ENCODE measurements at places on chromosomes 12 and 14. TPM values are rescaled to one million over a fixed set of nuclear protein-coding genes. Genes with fewer than 3 reads are reported as not detected.

DNA sequence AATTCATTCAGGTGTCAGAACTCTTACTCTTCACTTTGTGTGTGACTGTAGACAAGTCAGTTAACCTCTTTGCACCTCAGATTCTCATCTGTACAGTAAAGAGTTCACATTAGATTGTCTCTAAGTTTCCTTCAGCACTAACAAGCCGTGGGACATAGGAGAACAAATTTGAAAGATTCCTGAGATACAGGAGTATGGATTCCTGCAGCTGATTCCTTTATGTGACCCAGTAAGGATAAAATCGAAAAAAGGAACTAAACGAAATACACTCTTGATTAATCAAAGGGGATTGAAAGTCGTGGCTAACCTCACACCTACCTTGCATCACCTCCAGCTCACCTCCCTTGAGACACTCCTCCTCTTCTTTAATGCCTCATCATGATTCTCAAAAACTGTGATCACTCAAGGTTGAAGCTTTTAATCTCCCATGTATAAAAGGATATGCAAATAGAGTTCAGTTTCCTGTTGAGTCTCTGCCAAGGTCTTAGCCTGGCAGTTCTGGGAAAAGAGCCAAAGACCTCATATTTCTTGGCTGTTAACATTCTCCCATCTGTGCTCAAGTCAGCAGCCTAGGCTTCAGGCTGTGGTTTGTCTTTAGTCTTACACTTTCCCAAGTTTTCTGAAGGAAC lies 156.6 kb downstream of the DAD1 start:
- no peaks in the 10 kb centered on the region for H3K36me3 ChIP-seq
- no peaks in the 10 kb centered on the region for H3K27me3 ChIP-seq
- no peak overlapping the region for H3K4me3 ChIP-seq
- peaks cover 28% of the 10 kb centered on the region for H3K4me1 ChIP-seq
- DNase-seq, result peak; percentile 58

DNA sequence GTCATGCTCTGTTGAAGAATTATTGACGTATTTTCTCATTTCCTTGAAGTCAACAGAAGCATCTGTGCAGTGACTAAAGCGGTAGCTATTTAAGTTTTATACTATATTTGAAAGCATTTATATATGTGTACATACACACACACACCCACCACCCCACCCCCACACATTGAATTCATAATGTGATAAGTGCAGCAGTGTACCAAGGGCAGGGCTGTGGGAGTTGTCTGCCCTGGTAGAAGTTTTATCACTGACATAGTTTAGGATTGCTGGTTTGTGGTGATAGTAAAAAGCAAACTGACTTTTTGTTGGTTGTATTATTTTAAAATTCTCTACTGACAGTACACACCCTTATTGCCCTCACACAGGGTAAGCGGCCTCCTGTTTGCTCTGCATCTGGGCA lies 39.1 kb downstream of the GAS2L3 start:
- no peak for DNase-seq
- H3K27ac ChIP-seq, result no peak overlapping the region
- no peak overlapping the region for H3K4me3 ChIP-seq
- H3K36me3 ChIP-seq, result no peaks in the 10 kb centered on the region
- H3K27me3 ChIP-seq, result no peaks in the 10 kb centered on the region

DNA sequence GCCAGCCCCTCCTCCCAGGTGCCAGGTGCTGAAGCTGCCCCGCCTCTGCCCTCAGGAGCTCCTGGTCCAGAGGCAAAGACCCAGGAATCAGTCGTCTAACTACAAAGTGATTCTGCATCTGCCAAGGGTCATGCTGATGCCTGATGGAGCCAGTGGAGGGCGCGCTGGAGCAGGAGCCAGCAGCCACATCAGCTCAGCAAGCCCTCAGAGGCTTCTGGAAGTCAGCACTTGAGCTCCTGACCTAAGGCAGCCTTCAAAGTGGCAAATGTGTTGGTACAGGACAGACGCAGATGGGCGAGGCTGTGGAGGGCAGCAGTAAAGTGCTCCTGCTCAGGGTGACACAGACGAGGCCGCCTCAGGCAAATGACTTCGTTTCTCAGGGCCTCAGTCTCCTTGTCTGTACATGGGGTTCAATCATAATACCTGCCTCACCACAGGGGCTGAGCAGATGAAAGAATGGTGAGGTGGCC lies 10.9 kb downstream of the C12orf43 start:
- H3K27me3 ChIP-seq, result no peaks in the 10 kb centered on the region
- H3K4me3 ChIP-seq, result no peak overlapping the region
- DNase-seq, result no peak
- no peak overlapping the region for H3K27ac ChIP-seq
- H3K36me3 ChIP-seq, result peaks cover 15% of the 10 kb centered on the region

Gene RGS6
- 7.6 TPM for total RNA-seq

Gene ZBTB42
- total RNA-seq, result 14.7 TPM

- peaks cover 48% of the 10 kb centered on the region for H3K4me1 ChIP-seq
These were observed 6.1 kb downstream of the SDR39U1 start for GRCh38 chr14:24436355-24437019.

GRCh38 chr12:69610126-69610525 lies 581 bp downstream of the LRRC10 start:
- H3K27ac ChIP-seq, result no peak overlapping the region
- no peaks in the 10 kb centered on the region for H3K27me3 ChIP-seq
- no peaks in the 10 kb centered on the region for H3K36me3 ChIP-seq
- DNase-seq, result no peak
- H3K4me3 ChIP-seq, result no peak overlapping the region
- H3K4me1 ChIP-seq, result no peaks in the 10 kb centered on the region

DNA sequence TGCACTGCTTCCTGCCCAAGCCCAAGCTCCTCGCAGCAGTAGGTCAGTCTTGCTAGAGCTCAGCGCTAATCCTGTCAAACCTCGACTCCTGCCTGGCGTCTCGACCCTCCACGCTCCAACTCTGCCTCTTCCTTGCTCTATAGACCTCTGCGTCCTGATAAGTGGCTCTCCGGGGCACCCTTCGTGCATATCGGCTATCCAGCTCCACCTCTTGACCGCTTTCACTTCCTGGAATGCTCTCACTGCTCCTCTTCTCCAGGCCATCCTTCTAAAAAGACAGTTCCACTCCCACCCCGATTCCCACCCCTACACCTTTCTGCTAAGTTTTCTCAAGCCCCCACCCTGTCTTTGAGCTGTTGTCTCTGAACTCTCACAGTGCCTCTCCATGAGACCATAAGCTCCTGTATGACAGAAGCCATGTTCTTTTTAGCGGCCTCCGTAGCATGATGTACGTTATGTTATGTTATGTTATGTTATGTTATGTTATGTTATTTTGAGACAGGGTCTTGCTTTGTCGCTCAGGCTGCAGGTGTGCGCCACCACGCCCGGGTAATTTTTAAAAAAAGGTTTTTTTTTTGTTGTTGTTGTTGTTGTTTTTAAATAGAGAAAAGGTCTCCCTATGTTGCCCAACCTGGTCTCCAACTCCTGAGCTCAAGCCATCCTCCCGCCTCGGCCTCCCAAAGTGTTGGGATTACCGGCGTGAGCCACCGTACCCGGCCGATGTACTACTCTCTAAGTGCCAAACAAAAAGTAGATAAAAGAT lies 601 bp downstream of the COX14 start:
- no peaks in the 10 kb centered on the region for H3K27me3 ChIP-seq
- peak overlapping the region; percentile 94 for H3K4me3 ChIP-seq
- no peaks in the 10 kb centered on the region for H3K36me3 ChIP-seq
- H3K27ac ChIP-seq, result peak overlapping the region; percentile 97
- peak; percentile 59 for DNase-seq
- H3K4me1 ChIP-seq, result peaks cover 42% of the 10 kb centered on the region

DNA sequence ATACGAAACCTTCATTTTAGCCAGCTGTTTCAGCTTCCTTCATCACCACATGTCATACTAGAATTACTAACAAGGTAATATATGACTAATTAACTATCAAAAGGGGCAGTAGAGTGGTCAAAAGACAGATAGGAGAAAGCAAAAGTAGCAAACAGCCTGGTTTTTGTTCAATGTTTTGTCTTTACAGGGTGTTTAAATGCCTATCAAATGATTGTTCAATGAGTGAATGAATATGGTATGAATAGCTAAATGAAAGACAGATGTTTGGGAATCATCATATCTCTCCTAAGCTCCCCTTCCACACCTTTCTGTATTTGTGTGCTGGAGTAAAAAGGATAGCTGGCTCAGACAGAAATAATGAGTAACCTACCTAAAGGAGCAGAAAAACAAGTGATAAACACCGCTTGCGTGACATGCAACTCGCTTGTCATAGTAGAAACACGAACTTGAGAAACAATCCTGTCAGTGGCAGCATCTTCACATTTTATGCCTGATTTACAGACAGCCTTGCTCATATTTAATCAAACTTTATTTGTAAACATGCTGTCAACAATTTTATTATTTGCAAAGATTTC lies 34.2 kb downstream of the ABCC9 start:
- no peaks in the 10 kb centered on the region for H3K4me1 ChIP-seq
- DNase-seq, result no peak
- no peaks in the 10 kb centered on the region for H3K27me3 ChIP-seq
- H3K36me3 ChIP-seq, result no peaks in the 10 kb centered on the region
- H3K4me3 ChIP-seq, result no peak overlapping the region

Gene MBD6
- total RNA-seq, result 59.7 TPM

DNA sequence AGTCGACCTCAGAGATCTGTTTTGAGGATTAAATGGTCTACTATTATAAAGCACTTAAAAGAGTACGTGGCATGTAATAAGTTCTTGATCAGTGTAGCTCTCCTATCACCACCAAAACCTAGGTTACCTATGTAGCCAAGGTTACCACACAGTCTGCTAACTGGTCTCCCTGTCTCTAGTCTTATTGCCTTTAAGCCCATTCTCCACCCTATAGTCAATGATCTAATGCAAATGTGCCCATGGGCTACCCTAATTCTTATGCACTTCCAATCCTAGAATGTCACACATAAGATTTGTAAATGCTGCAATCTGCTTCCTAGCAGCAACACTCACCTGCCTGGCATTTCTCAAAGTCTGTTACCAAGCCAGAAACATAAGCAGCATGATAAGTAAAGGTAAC lies 44.9 kb downstream of the C2CD5 start:
- no peaks in the 10 kb centered on the region for H3K36me3 ChIP-seq
- H3K4me3 ChIP-seq, result no peak overlapping the region
- DNase-seq, result no peak
- H3K4me1 ChIP-seq, result no peaks in the 10 kb centered on the region

Gene WDR20
- 37.4 TPM for total RNA-seq

DNA sequence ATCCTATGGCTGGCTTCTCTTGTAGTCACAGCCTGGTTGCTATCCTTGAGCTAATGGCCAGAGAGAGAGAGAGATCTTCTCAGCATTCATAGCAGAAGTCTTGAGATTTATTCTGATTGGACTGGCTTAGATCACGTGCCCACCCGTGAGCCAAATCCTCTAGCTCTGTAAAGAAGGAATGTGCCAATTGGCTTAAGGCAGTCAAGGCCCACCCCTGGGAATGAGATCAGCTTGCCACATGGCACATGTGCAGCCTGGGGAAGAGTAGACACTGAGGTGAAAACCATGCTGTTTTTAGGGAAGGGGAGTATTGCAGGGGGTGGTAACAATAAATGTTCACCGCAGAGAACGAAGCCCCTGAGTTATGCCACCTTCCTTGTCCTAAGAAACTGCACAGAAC lies 36.3 kb downstream of the PLEKHG7 start:
- DNase-seq, result no peak
- peaks cover 11% of the 10 kb centered on the region for H3K4me1 ChIP-seq
- no peaks in the 10 kb centered on the region for H3K27me3 ChIP-seq
- H3K27ac ChIP-seq, result no peak overlapping the region
- H3K4me3 ChIP-seq, result no peak overlapping the region

DNA sequence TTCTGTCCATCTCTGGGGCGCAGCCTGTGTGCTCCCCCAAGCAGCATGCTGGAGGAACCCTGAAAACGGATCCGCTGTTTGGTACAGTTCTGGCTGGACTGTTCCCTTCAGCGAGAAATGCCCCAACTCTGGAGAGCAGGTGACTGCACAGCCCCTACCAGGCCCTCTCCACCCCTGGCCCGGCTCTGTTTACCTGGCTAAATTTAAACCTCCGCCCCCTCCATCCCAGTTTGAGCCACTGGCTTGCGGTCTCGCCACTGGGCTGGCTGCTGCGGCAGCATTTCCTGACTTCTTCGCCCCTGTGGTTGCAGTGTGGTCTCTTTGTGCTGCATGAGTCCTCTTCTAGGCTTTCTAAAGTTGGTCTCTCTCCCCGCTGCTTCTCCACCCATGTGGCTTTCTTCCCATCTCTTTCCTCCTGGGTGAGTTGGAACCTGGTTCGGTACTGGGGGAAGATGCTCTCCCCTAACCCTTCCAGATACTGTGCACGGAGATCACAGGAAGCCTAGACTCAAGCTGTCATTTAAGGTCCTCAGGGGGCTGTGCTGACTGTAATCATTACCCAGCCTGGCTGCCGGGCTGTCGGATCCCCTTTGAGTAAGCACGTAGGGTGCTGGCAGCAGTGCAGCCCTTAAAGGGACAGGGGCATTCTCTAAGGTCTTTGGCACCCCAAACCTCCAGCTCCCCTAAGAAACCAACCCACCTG lies 60.6 kb downstream of the FBXL14 start:
- no peak overlapping the region for H3K4me3 ChIP-seq
- H3K4me1 ChIP-seq, result no peaks in the 10 kb centered on the region
- no peak for DNase-seq
- H3K27me3 ChIP-seq, result peaks cover 3% of the 10 kb centered on the region
- no peak overlapping the region for H3K27ac ChIP-seq
- no peaks in the 10 kb centered on the region for H3K36me3 ChIP-seq

- peaks cover 2% of the 10 kb centered on the region for H3K4me1 ChIP-seq
- no peaks in the 10 kb centered on the region for H3K36me3 ChIP-seq
- no peaks in the 10 kb centered on the region for H3K27me3 ChIP-seq
These were observed 105.1 kb downstream of the SINHCAF start for GRCh38 chr12:31220633-31221550.

- no peak overlapping the region for H3K27ac ChIP-seq
- H3K4me1 ChIP-seq, result no peaks in the 10 kb centered on the region
- H3K36me3 ChIP-seq, result no peaks in the 10 kb centered on the region
- H3K4me3 ChIP-seq, result no peak overlapping the region
- H3K27me3 ChIP-seq, result no peaks in the 10 kb centered on the region
- DNase-seq, result no peak
These were observed 417.5 kb downstream of the LRIG3 start for GRCh38 chr12:58502841-58503240.

GRCh38 chr12:11798856-11799501 lies 149.5 kb downstream of the ETV6 start:
- no peaks in the 10 kb centered on the region for H3K27me3 ChIP-seq
- DNase-seq, result no peak
- H3K4me3 ChIP-seq, result no peak overlapping the region
- H3K36me3 ChIP-seq, result no peaks in the 10 kb centered on the region
- peaks cover 9% of the 10 kb centered on the region for H3K4me1 ChIP-seq

DNA sequence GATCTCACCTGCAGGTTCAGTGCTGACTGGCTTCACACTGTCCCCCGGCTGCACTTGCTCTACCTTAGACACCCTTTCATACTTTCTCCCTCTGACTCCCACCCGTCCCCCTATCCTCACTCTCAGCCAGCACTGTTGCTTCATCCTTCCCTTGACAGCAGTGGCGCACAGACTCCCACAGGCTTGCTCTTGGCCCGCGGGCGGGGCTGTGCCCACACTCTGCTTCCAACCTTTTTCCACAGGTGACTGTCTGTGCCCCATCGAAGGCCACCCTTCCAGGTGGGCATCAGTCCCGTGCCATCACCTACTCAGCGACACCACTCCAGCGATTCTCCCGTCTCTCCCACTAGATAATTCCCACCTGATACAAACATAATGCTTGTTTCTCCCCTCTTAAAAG lies 1.0 kb upstream of the RPS6KL1 start:
- no peak overlapping the region for H3K27ac ChIP-seq
- H3K36me3 ChIP-seq, result no peaks in the 10 kb centered on the region
- H3K27me3 ChIP-seq, result no peaks in the 10 kb centered on the region
- DNase-seq, result no peak
- H3K4me3 ChIP-seq, result no peak overlapping the region
